Activated CD8-positive, alpha-beta T cell treated with anti-CD3 and anti-CD28 coated beads, Interleukin-2, amount 10 ng/mL, durations not matched to agents 7 days and 5 days (primary cell): ENCODE measurements at places on chromosomes 1 and 21. TPM values are rescaled to one million over a fixed set of nuclear protein-coding genes. Genes with fewer than 3 reads are reported as not detected.

- no peak overlapping the region for H3K27ac ChIP-seq
- no peak for DNase-seq
- H3K27me3 ChIP-seq = peaks cover 17% of the 10 kb centered on the region
Observed at GRCh38 chr1:229970714-229971113, 96.3 kb upstream of the GALNT2 start.

- no peaks in the 10 kb centered on the region for H3K4me1 ChIP-seq
- H3K27ac ChIP-seq = no peak overlapping the region
- H3K27me3 ChIP-seq = no peaks in the 10 kb centered on the region
- H3K4me3 ChIP-seq = no peak overlapping the region
- DNase-seq = no peak
- no peaks in the 10 kb centered on the region for H3K36me3 ChIP-seq
Observed at GRCh38 chr21:16028941-16029464, 299.2 kb downstream of the USP25 start.

DNA sequence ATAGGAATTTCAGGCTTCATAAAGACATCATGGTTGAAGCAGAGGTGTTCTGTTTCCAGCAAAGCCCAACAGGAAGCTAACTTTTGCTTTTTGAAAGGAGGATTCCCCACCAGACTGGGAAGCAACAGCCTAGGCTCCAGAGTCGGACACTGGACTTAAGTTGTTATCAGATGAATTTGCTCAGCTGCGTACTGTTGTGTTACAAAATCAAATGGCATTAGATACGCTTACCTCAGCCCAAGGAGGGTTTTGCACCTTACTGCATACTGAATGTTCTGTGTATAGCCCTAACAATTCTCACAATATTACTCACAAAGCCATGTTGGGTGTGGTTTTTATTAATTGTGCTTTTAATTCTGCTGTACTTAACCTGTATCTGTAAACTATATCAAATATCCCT, 547 bp upstream of the CHIA start:
- DNase-seq = no peak
- H3K27ac ChIP-seq = no peak overlapping the region
- H3K4me3 ChIP-seq = no peak overlapping the region
- peaks cover 3% of the 10 kb centered on the region for H3K4me1 ChIP-seq
- H3K36me3 ChIP-seq = no peaks in the 10 kb centered on the region
- H3K27me3 ChIP-seq = no peaks in the 10 kb centered on the region

- H3K4me1 ChIP-seq = no peaks in the 10 kb centered on the region
- DNase-seq = no peak
- H3K27me3 ChIP-seq = no peaks in the 10 kb centered on the region
- H3K36me3 ChIP-seq = no peaks in the 10 kb centered on the region
Observed at GRCh38 chr1:2032737-2033136, 13.6 kb downstream of the GABRD start.

NOS1AP gene
- not detected for total RNA-seq

DNA sequence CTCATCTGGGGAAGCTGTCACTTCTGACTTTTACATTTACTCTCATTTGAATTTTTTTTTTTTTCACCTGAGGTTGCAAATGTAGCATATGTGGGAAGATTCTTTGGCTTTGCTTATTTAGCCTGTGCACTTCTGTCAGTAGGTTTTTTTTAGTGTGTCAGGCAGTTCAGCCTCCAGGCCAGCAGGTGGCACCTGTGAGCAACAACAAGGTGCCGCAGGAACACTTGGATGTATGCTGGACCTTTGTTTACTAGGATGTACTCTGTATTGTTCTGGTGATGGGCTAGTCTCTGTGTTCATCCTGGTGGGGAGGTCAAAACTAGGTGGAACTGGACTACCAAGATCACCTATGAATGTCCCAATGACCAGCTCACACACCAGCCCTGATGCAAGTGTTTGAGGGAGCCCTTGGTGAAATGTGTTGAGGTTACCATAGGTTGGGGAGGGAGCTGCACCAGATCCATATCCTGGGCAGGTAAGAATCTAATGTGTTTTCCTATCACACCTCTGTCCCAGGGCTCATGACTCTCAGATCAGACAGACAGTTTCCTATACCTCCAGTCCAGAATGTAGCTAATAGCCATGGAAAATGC, 618.2 kb downstream of the BRINP3 start:
- H3K4me1 ChIP-seq = no peaks in the 10 kb centered on the region
- no peak overlapping the region for H3K4me3 ChIP-seq
- no peaks in the 10 kb centered on the region for H3K36me3 ChIP-seq
- H3K27me3 ChIP-seq = no peaks in the 10 kb centered on the region
- H3K27ac ChIP-seq = no peak overlapping the region

DNA sequence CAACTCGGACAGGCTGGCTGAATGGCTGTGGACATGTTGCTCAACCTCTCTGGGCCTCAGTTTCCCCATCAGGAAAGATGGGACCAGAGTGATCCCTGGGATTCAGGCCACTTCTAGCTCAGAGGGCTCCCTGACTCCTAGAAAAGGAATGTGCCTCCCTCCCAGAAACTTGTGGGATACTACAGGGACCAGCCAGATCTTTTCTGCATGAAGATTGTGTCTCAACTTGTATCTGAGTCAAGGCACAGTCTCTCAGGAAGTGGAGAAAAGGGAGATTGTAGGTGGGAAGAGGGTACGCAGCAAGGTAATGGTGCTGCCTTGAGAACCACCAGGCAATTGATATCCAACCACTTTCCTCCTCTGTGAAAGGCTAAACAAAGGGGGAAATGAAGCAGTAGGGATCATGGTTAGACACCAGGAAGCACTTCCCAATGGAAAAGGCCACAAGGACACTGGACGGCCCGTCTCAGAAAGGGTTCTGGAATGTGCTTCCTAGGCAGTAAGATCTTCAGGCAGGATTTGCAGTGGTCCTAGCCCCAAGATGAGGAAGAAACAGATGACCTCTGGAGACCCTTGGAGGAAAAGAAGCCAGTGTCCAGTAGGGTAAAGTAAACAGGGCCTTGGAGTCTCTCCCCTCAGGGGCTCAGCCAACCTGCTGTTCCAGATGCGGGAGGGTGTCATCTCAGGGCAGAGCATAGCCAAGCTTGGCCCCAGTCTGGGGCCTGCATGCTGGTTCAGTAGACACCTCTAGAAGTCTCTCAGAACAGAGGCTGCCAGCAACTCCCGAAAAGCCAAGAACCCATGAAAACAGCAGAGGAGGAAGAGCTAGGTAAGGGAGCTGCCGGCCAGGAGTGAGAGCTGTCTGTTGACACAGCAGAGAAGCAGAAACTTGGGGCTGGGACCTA, 16.8 kb downstream of the IFFO2 start:
- no peak for DNase-seq
- no peak overlapping the region for H3K4me3 ChIP-seq
- H3K36me3 ChIP-seq = no peaks in the 10 kb centered on the region
- H3K27me3 ChIP-seq = no peaks in the 10 kb centered on the region

- no peak for DNase-seq
- H3K36me3 ChIP-seq = no peaks in the 10 kb centered on the region
- H3K4me1 ChIP-seq = no peaks in the 10 kb centered on the region
- no peak overlapping the region for H3K4me3 ChIP-seq
- H3K27me3 ChIP-seq = no peaks in the 10 kb centered on the region
Observed at GRCh38 chr1:118143121-118143520, 41.9 kb downstream of the SPAG17 start.

- DNase-seq = no peak
- no peaks in the 10 kb centered on the region for H3K36me3 ChIP-seq
- no peaks in the 10 kb centered on the region for H3K27me3 ChIP-seq
- no peaks in the 10 kb centered on the region for H3K4me1 ChIP-seq
- H3K4me3 ChIP-seq = no peak overlapping the region
- H3K27ac ChIP-seq = no peak overlapping the region
Observed at GRCh38 chr21:45421071-45421845, 16.3 kb downstream of the COL18A1 start.
